ENCODE measurements at places on chromosomes 7 and 10. TPM values are rescaled to one million over a fixed set of nuclear protein-coding genes. Genes with fewer than 3 reads are reported as not detected.

Gene PNLIPRP1
- total RNA-seq: not detected

Gene EDRF1
- total RNA-seq: 37.6 TPM

Gene TRIM74
- total RNA-seq: 0.66 TPM

Gene AKR1D1
- total RNA-seq: not detected

Gene NPY4R2
- total RNA-seq: not detected

Gene GPAM
- total RNA-seq: 23.9 TPM

Gene SAMD9L
- 16.6 TPM for total RNA-seq

Gene CCDC146
- 30.5 TPM for total RNA-seq

Gene ARMC3
- 29.3 TPM for total RNA-seq

Gene NANOS1
- total RNA-seq: 6.3 TPM

Gene TSPAN14
- total RNA-seq: 38.7 TPM

Gene GALNT17
- 45.2 TPM for total RNA-seq

Gene LRMDA
- total RNA-seq: 9.9 TPM

Gene ZP3
- 0.59 TPM for total RNA-seq

Gene CSGALNACT2
- 28.8 TPM for total RNA-seq

Gene MTPN
- total RNA-seq: 80.0 TPM

Gene BLNK
- total RNA-seq: 4.8 TPM

Gene CPVL
- total RNA-seq: 15.1 TPM

Gene CARD11
- 0.99 TPM for total RNA-seq

Gene SLC29A3
- total RNA-seq: 2.7 TPM

Gene CNNM1
- 1.6 TPM for total RNA-seq

Gene ERVW-1
- total RNA-seq: not detected

Gene DLX6
- total RNA-seq: not detected

Gene MUC12
- total RNA-seq: 1.4 TPM

Gene STEAP1B
- total RNA-seq: 2.2 TPM

Gene AKR1C3
- total RNA-seq: 4.9 TPM

Gene FGL2
- 135 TPM for total RNA-seq

Gene GJD4
- 0.20 TPM for total RNA-seq

Gene SLC35B4
- 30.1 TPM for total RNA-seq

Gene SUFU
- 11.0 TPM for total RNA-seq

Gene HOXA4
- total RNA-seq: 2.5 TPM

Gene POLR2J3
- total RNA-seq: 29.2 TPM

Gene FZD1
- 23.9 TPM for total RNA-seq

Gene PLXNA4
- 13.8 TPM for total RNA-seq

Gene ASZ1
- total RNA-seq: not detected

Gene HOXA10
- 0.22 TPM for total RNA-seq

Gene HOXA5
- 32.1 TPM for total RNA-seq

Gene CDK1
- total RNA-seq: 49.0 TPM

Gene OR13A1
- total RNA-seq: 0.20 TPM

Gene GIMAP4
- total RNA-seq: 21.5 TPM

Gene GTPBP10
- 26.9 TPM for total RNA-seq

Gene TMEM213
- not detected for total RNA-seq

Gene C10orf105
- total RNA-seq: 4.6 TPM

Gene CFAP46
- total RNA-seq: 5.3 TPM

Gene CALU
- 199 TPM for total RNA-seq

Gene BAMBI
- total RNA-seq: 44.9 TPM

Gene SEMA3A
- 32.0 TPM for total RNA-seq

Gene EBLN1
- not detected for total RNA-seq

Gene SMNDC1
- 15.2 TPM for total RNA-seq

Measured in spinal cord (tissue), 10 donors.